ENCODE measurements at places on chromosomes 16 and 17. TPM values are rescaled to one million over a fixed set of nuclear protein-coding genes. Genes with fewer than 3 reads are reported as not detected.

DNA sequence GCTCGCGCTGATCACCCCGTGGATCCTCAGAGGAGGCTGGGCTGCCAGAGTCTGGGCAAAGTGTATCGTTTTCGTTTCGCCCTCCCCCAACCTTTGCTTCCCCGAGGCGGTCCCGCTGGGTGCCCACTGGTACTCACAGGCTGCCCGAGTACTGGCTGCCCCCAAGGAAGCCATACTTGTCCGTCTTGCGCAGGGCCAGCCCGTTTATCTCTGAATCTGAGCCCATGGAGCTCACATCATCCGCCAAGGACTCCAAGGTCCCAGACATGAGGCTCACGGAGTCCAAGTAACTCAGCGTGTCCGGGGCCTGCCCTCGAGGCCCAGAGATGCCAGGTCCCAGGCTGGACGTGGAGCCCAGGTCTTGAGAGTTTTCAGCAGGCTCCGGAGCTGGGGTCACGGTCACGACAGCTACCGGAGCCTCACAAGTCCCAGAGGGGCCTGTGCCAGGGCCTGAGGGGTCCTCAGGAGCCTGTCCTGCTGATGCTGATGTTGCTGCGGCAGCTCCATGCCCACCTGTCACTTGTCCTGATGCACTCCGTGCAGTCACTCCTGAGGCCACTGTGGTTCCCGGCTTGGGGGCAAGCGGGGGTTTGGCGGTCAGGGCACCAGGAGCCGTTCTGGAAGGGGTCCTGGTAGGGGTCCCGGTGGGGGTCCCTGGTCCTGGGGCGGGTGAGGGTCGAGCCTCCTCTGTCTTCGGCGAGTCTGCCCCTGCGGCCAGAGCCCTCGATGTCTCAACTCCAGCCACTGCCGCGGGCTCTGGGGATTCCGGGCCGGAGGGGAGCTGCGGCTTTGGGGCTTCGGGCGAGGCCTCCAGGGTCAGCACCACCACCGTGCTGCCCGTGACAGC is 980 bp downstream of the TBC1D10B start:
- DNase-seq, result no peak

The GDPD1 gene
- 4.3 TPM for total RNA-seq

DNA sequence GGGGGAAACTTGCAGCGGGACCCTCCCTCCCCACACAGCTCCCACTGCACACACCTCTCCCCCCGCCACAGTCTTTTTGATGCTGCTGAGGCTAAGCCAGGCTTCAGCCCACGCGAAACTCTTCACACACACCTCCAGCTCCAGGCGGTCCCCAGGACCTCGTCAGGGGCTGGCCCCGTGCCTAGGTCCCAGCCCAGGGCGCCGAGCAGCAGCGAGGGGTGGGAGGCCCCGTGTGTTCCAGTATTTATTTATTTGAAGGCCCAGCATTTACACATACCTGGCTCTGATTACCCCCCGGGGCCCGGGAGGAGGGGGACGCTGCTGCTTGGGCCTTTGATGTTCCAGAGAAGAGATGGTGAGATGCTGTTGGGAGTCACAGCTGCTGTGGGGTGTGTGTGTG is 44.9 kb upstream of the DLX4 start:
- DNase-seq, result no peak

The C17orf78 gene
- total RNA-seq, result not detected

DNA sequence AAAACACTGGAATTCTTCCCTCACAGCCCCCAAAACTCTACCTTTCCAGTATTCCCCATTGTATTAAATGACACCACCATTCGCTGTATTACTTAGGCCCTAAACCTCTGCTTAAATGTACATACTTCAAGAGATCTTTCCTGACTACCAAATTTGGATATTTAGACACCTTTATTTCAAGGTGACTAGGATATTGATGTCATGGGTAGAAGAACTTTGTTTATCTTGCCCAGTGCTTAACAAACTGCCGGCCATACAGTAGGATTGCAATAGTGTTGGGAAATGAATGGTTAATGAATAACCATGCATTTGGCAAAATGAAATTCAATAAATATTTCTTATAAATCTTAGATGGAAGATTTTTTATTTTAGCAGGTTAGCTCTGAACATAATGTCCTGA is 86.2 kb upstream of the CA10 start:
- no peak for DNase-seq

The EXOC3L1 gene
- total RNA-seq, result 2.0 TPM

GRCh38 chr17:44146375-44147346 is 4.9 kb downstream of the HROB start:
- no peak for DNase-seq

GRCh38 chr16:29790949-29791844 is 646 bp downstream of the KIF22 start:
- peak; percentile 28 for DNase-seq

GRCh38 chr17:10050597-10051101 is 145.6 kb upstream of the RCVRN start:
- DNase-seq, result peak; percentile 65

The RHBDL1 gene
- 1.2 TPM for total RNA-seq

DNA sequence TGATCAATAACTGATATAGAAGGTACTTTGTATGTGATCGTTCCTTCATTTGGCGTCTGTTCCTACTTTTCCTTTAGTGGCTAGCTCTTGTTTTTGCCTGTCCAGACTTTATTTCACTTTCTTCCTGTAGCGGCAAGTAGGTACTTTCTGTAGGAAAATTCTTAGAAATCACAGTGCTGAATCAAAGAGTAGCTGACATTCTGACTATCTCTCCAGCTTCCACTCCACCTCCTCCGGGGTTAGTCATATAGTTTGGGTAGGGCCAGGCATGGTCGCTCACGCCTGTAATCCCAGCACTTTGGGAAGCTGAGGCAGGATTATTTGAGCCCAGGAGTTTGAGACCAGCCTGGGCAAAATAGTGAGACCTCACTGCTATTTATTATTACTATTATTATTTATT is 29.9 kb upstream of the PAFAH1B1 start:
- DNase-seq, result no peak

The LRRC36 gene
- total RNA-seq, result not detected

- DNase-seq, result no peak
Measured at GRCh38 chr17:48297825-48298224, 132.2 kb downstream of the SKAP1 start.

DNA sequence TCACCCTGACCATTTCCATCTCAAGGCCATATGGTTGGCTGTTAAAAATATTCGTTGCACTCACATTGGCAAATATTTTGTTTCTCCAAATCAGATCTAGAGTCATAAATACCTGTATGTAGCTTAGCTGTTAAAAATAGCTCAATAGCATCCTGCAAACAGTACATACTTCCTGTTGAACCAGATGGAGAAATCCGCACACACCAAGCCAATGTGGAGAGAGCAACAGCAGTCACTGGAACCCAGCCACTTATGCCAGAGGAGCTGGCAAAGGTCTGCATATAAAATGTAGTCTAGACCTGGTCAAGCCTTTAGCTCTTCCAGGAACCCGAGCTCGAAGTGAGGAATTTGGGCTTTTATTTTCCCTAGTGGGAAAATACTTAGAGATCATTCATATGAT is 146.4 kb upstream of the KCNJ16 start:
- DNase-seq, result no peak

The GPR142 gene
- total RNA-seq, result not detected

- no peak for DNase-seq
Measured at GRCh38 chr16:17246268-17246885, 224.4 kb downstream of the XYLT1 start.

DNA sequence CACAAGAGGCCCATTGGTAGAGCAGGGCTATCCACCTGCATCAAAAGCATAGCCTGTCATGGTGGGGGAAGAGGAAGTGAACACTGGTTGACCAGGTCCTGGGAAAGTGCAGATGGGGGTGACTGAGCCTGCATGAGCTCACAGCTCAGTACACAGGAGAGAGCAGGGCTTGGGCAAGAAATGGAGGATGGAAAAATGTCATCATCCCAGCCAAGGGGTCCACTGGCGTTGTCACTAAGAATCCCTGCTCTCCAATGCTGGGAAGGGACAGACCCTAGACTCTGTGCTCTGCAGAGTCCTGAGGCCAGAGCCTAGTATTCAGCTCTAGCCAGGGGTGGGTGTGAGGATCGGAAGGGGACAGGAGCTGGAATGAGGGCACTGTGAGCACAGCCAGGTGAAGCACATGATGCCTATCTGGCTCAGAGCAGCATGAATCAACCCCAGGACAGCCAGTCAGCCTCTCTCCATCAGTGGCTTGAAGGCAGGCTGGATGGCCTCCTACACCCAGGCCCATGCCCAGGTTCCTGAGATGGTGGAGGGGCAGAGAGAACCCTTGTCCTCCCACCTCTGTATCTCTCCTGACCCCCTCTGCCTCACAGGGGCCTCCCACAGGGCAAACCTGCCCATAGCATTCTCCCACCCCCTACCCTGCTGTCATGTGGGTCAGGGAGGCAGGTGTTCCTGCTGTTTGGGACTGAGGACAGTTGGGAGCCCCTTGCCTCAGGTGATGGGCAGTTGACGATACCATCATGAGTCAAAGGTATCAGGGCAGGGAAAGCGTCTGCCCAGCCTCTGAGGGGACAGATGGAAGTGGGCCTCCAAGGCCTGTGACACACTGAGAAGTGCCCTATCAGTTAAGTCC is 13.8 kb upstream of the CTCF start:
- no peak for DNase-seq

The SLC5A10 gene
- total RNA-seq, result 0.26 TPM

The VAT1L gene
- 14.3 TPM for total RNA-seq

The PAFAH1B1 gene
- total RNA-seq, result 120 TPM

GRCh38 chr17:3935140-3935542 is 18.9 kb upstream of the P2RX1 start:
- DNase-seq, result peak; percentile 74

The TVP23A gene
- total RNA-seq, result 0.80 TPM

DNA sequence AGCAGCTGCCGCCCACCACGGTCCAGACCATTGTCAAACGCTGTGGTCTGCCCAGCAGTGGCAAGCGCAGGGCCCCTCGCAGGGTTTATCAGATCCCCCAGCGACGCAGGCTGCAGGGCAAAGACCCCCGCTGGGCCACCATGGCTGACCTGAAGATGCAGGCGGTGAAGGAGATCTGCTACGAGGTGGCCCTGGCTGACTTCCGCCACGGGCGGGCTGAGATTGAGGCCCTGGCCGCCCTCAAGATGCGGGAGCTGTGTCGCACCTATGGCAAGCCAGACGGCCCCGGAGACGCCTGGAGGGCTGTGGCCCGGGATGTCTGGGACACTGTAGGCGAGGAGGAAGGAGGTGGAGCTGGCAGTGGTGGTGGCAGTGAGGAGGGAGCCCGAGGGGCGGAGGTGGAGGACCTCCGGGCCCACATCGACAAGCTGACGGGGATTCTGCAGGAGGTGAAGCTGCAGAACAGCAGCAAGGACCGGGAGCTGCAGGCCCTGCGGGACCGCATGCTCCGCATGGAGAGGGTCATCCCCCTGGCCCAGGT is 13.0 kb downstream of the SLC52A1 start:
- no peak for DNase-seq

DNA sequence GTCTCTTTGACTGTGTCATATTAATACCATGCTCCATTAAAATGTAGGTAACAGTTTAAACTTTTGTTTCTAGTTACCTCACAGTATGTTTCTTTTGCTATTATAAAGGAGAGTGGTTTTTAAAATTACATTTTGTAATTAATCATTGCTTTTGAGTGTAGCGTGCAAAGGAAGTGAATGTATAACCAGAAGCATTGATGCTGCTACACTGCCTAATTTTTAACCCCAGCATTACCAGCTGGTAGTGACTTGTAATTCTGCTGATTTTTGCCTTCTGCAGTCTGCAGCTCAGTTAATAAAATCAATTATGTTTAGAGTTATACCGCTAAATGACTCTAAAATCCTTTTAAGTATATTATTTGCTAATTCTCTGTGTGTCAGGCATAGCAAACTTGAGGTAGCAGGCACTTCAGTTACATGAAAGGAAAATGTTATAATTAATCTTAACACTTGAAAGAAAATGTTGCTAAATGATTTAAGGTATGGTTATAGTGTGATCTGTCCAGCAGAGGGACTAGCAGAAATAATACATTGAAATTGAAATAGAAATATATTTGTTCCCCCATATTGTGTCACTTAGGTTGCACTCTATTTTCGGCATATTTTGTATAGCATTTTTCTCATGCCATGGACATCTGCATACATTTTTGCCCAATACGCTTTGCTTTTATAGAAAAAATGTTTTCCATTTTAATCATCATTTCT is 388.5 kb downstream of the CNTNAP4 start:
- no peak for DNase-seq

- no peak for DNase-seq
Measured at GRCh38 chr17:2371183-2372130, 29.4 kb downstream of the MNT start.

DNA sequence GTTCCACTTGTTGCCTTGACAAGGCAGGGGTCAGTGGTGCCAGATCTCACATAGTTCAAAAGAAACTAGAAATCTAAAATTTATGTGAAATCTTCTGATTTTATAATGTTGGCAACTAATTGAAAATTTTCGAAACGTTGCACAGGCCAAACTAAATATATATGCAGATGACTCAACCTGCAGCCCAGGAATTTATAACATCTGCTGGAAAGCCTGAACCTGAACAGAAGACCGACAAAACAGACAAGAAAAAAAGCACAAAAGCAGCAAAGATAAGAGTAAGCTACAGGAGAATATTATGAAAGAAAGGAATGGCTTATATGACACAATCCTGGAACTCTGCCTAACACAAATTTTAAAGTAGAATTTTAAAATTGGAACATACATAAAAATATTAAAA is 207.6 kb downstream of the CEP112 start:
- DNase-seq, result no peak

The HS3ST2 gene
- total RNA-seq, result 0.27 TPM

GRCh38 chr16:47008174-47008573 is 34.7 kb upstream of the DNAJA2 start:
- no peak for DNase-seq

DNA sequence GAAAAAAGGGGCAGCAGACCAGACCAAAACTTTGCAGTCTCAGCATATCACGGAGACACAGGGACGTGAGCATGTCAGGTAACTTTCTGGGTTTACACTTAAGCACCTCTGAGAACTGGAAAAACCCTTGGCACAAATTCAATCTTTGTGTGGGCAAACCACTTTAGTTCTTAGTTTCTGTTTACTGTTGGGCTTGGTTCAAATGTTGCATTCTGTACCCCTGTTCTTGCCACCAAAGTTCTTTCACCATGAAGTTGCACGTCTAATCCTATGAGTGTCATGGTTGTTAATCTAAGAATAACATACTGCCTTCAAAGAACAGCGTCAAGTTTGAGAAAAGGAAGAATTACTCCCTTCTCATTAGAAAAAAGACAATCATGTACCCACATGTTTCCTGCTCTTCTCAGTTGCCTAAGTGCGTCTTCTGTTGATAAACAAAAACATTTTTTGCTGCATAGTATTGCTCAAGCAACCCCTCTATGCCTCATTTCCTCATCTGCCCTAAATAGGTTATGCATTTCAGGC is 11.6 kb downstream of the KRT33A start:
- DNase-seq, result no peak

- peak; percentile 71 for DNase-seq
Measured at GRCh38 chr16:11258553-11259492, 2.8 kb upstream of the SOCS1 start.

- no peak for DNase-seq
Measured at GRCh38 chr17:61351745-61352407, 47.8 kb upstream of the TBX2 start.

GRCh38 chr16:89010210-89010925 is 33.4 kb upstream of the CBFA2T3 start:
- DNase-seq, result peak; percentile 5

- no peak for DNase-seq
Measured at GRCh38 chr17:55822028-55822427, 71.2 kb downstream of the PCTP start.

Measured in left cardiac atrium (tissue), 4 donors.